Fibroblast of skin of left quadriceps (primary cell): ENCODE measurements at places on chromosomes 7 and 10.

DNA sequence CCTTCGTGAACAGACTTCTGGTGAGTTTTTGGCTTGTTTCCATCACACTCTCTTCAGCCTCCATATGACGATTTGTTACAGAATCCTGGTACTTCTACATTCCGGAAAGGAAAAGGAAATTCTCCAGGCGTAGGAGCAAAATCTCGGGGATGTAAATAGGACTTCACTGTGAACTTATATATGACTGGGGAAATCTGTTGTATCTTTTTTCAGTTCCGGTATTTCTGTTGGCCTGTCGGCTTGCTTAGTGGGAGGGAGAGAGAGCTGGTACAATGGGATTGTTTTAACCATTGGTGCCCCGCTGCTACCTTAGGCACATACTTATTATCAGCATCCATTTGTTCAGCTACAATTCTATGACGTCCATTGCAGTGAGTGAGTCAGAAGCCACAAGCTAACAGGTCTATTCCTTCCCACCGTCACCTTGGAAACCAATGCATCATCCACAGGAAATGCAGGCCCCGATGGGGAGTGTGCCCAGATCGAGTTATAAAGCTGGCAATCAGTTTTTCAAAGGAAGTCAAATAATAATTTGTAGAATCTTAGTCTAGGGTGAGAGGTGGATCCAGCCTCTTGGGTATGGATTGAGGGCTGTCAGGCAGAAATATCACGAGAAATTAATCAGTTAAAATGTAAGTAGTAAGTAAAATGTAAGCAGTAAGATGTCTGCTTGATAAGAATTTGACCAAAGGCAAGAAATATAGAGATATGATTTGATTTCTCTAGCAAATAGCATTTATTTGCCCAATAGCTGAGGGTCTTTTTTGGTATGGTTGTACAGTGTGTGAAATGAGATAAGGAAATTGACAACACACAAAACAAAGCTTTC, 92.0 kb upstream of the MKLN1 start:
- peak; percentile 93 for DNase-seq

DNA sequence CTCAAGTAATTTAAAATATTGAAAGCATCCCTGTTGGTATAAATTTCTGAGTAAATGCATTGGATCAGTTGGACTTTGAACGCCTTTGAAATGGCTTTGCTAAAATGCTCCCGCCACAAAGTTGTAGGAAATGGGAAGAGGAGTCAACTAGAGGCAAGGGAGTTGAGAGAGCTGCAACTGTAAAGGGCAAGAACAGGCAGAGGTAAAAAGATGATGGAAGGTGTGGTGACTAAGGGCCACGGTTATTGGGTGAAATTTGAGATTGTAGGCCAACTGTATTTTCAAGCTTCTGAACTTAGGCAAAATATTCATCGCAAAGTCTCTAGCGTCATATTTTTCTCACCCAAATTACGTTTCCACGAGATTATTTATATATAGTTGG, 595 bp upstream of the SUMF2 start:
- no peak for DNase-seq

DNA sequence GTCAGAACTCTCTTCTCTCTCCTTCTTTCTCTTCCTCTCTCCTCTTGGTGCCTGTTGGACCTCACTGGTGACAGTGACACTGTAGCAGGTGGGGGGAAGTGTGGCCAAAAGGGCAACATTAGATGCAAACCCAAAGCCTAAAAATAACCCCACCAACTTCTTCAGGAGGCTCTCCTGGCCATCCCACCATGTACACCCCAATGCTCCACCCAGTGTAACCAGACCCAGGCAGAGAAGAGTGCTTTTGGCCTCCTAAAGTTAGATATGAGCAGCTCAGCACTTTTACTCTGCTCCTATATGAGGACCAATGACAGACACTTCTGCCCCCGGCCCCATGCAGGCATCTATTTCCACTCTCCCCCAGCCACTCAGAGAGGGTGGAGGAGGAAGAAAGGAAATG, 5.5 kb downstream of the MYOZ1 start:
- DNase-seq, result no peak

- no peak for DNase-seq
These were observed 7.1 kb upstream of the ZMIZ1 start for GRCh38 chr10:79061441-79062315.

DNA sequence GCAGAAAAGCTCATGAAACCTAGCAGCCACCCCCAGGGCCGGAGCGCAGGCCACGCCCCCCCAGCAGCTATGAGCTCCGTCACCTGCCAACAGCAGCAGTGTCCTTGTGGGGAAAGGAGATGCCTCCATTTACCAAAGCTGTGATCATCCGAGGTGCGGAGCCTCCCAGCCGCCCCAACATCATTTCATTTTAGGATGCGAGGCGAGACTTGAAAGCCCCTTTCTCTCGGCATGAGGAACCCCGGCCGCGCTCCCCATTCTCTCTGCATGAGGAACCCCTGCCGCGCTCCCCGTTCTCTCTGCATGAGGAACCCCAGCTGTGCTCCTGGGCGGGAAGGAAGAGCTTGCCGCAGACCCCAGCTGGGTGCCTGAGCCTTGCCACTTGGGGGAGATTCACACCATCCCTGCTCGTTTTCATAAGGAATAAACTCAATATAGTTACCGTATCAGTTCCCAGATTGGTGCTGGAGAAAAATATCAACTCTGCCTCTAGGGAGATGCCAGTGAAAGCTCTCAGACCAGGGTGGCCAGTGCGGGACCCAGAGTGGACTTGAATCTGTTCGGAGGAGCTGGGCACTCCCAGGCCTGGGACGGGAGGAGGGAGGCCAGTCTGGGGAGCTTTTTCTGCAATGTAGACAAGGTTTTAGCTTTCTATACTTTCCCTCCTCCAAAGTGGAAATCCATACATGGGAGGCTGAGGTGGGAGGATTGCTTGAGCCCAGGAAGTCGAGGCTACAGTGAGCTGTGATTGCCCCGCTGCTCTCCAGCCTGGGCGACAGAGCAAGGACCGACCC, 35.0 kb downstream of the JAKMIP3 start:
- no peak for DNase-seq

DNA sequence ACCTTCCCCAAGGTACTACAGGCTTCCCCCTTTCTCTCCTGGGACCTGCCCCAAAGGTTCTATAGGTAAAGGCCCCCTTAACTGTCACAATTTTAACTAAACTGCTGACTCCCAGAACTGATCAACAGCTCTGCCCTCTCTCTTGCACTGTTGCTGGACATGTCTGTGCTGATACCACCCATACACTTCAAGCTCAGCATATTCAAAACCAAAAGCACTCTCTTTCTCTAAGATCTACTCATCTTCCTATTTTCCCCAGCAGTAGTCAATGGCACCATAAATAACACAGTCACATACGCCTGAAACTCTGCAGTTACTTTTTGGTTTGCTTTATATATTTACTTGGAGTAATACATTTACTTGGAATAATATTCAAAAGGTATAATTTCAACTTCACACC, 12.3 kb downstream of the OSBPL3 start:
- no peak for DNase-seq

- peak; percentile 47 for DNase-seq
These were observed 227.6 kb upstream of the NPSR1 start for GRCh38 chr7:34430456-34430855.

DNA sequence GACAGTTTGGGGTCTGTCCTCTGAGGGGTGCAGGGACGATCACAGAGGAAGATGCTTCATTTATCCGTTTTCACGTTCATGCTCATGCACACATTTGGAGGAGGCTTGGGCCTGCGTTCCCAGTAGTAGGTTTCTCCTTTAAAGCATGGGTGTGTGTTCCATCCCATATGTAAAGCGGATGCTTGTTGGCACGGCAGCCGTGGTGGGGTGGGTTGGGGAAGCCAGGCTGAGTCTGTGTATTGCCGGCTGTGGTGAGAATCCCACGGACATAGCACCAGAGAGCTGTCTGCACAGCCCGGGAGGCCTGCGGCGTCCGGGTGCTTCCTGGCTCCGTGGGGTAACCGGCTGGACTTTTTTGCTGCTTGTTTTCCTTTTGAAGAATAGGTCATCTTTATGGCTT, 440 bp downstream of the JAKMIP3 start:
- DNase-seq, result no peak

DNA sequence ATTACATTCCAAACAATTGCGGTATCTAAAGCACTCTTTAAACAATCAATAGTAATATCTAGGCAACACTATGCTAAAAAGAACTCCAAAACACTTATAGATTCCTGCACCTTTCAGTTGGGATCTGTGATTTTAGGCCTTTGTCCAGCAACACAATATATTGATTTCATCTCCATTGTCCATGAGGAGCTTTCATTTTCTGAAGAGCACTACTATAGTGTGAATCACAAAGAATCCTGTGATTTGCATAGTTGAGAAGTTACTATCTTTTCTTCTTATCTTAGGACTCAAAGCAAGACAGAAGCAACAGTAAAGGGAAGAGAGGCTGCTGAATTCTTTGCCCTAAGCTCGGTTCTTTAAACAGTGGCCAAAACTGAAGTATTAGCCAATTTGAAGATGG, 846.8 kb downstream of the IPMK start:
- DNase-seq, result no peak

DNA sequence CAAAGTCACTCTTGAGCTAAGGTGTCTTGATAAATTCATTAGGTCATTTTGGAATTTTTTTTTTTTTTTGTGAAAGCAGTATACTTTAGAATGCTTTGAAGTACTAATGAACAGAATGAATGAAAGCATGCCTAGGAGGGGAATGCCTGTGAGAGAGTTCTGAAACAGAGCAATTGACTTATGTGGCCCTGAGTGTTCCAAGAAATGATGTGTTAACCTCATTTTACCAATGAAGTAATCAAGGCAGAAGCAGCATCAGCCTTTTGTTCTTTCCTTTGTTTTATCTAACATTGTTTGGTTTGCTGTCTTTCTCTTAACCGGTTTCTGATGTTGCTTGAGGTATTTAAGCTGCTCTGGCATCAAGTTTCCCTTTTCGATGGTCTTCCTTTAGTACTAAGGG, 154.6 kb upstream of the HGF start:
- DNase-seq, result no peak

GRCh38 chr7:148173369-148173768, 417.2 kb upstream of the C7orf33 start:
- no peak for DNase-seq

DNA sequence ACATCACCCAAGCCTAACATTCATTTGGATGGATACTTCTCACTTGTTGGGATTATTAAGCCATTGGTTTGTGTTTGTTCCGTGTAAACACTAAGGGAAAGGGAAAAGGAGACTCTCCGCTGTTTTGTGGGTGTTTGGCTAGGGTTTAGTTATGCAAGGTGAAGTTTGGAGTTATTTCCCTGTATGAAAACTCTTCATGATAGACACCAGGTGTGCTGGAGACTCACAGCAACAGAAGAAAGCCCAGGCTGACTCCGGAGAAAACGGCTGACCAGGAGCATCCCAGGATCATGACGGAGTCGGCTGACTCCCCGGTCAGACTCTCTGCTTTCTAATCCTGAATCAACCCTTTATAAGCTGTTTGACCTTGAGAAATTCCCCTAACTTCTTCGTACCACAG, 94.1 kb upstream of the KLF6 start:
- DNase-seq, result no peak

GRCh38 chr7:108511939-108512338, 14.0 kb downstream of the PNPLA8 start:
- DNase-seq, result no peak

GRCh38 chr10:118444069-118444468, 101.9 kb upstream of the FAM204A start:
- no peak for DNase-seq

DNA sequence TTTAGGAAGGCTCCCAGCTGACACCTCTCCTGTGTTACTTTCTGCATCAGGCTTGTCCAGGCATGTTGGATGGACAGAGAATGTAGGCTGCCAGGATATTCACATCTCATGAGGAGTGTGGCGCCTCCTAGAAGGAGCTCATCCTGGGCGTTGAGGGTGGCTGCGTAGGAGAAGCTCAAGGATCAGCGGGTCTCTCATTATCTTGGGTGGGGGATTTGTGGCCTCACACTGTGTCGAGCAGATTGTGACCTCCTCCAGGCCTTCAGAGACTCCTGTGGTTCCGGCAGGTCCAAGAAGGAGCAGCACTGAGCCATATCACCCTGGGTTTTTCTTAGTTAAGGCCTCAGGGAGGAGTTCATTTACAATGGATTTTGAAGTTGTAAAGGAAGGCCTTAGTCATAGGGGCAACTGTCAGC, 8.7 kb upstream of the COBL start:
- DNase-seq, result no peak

DNA sequence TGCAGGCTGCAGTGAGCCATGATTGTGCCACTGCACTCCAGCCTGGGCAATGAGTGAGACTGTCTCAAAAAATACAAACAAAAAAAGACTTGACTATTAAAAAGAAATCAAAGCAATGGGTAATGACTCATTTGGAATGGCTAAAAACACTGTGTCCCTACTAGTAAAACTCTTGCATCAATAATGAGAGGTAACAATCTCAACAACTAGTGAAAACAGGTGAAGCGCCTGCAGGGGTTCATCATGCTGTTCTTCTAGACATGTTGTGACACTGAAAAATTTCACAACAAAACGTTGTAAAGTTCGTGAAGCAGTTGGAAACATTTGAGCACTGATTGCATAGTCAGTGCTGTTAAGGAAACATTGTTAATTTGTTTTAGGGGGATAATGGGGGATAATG, 26.9 kb upstream of the SLC29A4 start:
- no peak for DNase-seq

DNA sequence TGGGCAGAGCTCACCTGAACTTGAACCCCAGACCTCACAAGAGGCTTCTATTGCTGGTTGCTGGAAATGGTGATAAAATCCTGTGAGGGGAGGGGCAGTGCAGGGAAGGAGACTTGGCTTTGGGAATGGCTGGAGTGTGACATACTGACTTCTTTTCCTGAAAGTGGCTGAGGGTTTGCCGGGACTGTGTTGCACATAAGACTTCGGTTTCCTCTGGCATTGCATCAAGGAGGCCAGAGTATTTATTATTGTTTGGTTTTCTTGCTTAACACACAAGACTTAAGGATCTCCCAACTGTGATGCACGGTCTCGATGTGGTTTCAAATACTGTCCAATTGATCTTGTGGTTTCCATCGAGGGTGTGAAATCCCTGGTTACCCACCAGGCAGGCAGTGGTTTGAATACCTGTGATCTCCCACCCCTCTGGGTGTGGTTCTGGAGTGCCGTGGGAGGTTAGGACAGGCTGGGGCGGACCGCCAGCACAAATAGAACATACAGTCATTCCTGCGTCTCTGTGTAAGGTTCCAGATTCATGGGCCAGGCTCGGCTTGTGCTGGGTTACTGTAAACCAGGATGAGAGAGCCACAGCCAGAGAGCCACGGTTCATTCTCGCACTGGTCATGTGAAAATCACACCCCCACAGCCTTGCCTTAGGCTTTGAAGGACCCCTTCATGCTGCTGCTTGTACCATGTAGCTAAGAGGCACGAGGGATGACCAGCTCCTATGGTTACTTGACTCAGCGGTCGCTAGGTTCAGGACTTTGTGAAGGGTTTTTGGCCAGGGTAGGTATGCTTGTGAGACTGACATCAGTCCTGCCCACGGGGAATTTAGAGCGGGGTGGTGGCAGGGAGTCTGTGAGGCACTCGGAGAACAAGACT, 39.2 kb downstream of the WBP1L start:
- no peak for DNase-seq

DNA sequence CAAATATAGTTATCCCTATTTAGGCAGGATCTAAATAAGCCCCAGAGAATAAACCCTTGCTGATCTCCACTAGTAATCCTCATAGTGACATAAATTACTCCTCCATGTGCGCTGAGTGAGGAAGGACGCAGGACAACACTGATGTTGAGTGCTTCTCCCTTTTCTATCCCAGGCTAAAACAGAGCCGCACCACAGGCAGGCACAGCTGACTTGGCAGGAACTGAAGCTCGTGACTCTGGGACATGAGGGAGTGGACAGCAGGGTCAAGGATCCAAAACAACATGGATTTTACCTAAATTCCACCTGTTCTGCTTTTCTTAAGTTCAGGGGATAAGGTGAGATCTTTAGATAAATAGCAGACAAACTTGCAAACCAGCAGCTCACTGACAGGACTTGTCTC, 46.0 kb downstream of the VOPP1 start:
- DNase-seq, result no peak
